ENCODE measurements at places on chromosomes 3 and 15. TPM values are rescaled to one million over a fixed set of nuclear protein-coding genes. Genes with fewer than 3 reads are reported as not detected.

- DNase-seq = no peak
Measured at GRCh38 chr3:188446014-188446413, 292.1 kb downstream of the LPP start.

- DNase-seq = no peak
Measured at GRCh38 chr15:29100486-29101000, 169.1 kb downstream of the NSMCE3 start.

DNA sequence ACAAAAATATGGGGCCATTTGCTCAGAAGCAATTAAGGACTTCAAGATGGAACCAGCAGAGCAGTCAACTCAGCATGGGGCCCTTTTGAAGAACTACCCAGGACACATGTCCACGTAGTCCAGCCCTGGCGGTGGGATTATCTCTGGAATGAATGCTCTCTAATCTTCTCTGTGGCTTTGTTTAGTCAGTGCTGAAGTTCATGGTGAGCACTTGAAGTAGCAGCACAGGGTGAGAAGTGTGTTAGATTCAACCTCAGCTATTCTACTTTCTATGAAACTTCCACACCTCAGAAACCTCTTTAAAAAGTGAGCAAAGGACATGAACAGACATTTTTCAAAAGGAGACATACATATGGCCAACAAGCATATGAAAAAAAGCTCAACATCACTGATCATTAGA lies 74.4 kb downstream of the THRB start:
- DNase-seq = no peak

DNA sequence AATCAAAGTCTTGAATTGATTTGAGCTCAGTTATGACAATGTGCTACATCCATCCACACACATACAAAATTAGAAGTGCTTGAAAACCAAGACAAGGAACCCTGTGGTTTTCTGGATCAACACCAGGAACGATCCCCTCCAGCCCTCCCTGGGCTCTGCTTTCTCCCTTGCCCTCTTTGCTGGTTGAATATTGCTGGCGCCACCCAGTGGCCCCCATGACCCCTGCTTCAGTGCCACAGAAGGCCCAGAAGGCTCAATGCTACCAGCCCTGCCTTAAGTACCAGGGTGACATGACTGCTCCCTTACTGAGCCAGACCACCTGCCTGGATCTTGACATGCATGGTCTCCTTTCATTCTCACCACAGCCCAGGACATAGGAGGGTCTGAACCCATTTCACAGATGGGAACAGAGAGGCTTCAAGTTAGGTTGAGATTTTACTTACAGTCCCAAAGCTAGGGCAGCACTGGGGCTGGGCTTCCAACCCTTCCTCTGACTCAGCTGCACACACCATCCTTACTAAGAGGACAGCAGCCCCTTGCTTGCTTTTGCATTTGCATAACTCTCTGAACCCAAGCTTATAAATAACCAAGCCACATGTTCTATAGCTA lies 15.0 kb downstream of the IL12A start:
- no peak for DNase-seq

GRCh38 chr3:65854606-65855304 lies 184.0 kb downstream of the MAGI1 start:
- DNase-seq = no peak

DNA sequence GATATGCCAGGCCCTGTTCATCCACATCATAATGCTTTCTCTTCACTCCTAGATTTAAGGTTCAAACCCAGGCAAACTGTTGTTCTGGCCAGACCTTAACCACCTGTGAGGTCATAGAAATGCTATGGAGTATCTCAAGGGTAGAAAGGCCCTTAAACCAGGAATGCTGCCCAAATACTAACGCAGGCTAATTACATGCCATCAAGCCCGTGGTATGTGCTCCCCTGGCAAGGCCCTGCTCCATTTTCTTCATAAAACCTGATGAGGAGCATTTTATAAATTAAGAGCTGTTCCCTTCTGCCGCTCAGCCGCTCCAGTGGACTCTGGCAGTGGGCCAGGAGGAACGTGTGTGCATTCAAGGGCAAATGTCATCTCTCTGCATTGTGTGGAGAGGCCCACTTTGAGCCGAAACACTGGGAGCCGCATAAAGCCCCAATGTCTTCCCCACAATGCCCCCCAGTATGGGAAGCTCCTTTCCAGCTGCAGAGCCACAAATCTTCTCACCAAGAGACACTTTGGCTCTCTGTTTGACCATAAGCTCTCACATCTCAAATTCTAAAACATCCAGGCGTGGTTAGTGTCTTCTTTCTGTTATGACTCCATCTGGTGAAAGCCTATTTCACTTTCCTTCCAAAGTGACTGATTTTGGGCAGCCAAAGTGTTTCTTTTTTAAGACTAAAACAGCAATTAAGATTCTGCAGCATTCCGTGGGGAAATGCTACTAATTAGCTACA lies 210.8 kb upstream of the NR2E3 start:
- DNase-seq = peak; percentile 77

DNA sequence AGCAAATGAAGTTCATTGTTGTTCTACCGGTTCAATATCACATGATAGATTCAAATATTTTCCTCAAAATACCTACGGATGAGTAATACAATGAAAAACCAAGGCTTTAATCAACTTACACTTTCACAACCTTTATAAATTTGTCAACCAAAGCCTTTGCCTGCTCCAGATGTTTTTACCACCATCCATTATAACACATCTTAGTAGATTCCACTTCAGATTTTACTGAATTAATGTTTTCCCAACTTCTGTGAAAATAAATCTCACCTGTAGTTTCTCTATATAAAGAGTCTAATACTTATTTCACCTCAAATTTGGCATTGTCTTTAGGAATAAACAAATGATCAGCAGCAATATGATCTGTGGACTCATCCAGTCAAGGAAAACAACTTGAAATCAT lies 131.1 kb downstream of the ZNF280D start:
- no peak for DNase-seq

GRCh38 chr15:82556315-82557035 lies 16.2 kb upstream of the RPS17 start:
- no peak for DNase-seq

DNA sequence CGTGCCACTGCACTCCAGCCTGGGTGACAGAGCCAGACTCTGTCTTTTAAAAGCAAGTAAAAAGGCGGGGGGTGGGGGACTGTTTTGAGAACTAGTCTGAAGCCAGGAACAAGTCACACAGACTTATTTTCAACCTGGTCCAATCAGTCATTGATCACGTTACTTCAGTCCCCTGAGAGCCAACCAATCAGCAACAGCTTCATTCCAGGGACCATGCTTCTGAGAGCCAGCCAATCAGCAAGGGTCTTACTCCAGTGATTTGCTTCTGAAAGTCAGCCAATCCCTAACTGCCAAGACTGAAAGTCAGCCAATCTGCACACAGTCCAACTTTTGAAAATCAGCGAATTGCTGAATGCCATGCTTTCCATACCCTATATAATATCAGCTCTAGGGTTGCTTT lies 48.6 kb upstream of the C15orf39 start:
- peak; percentile 19 for DNase-seq

- DNase-seq = no peak
Measured at GRCh38 chr3:187850258-187850921, 105.1 kb upstream of the BCL6 start.

GRCh38 chr3:127250032-127250431 lies 37.8 kb downstream of the PRR20G start:
- DNase-seq = no peak

GRCh38 chr15:82916161-82916952 lies 36.2 kb downstream of the HOMER2 start:
- no peak for DNase-seq

GRCh38 chr3:170081079-170081741 lies 43.4 kb downstream of the GPR160 start:
- DNase-seq = no peak

GRCh38 chr3:177197727-177198460 lies 612 bp upstream of the TBL1XR1 start:
- DNase-seq = no peak

- no peak for DNase-seq
Measured at GRCh38 chr3:5057272-5057671, 64.8 kb upstream of the ARL8B start.

DNA sequence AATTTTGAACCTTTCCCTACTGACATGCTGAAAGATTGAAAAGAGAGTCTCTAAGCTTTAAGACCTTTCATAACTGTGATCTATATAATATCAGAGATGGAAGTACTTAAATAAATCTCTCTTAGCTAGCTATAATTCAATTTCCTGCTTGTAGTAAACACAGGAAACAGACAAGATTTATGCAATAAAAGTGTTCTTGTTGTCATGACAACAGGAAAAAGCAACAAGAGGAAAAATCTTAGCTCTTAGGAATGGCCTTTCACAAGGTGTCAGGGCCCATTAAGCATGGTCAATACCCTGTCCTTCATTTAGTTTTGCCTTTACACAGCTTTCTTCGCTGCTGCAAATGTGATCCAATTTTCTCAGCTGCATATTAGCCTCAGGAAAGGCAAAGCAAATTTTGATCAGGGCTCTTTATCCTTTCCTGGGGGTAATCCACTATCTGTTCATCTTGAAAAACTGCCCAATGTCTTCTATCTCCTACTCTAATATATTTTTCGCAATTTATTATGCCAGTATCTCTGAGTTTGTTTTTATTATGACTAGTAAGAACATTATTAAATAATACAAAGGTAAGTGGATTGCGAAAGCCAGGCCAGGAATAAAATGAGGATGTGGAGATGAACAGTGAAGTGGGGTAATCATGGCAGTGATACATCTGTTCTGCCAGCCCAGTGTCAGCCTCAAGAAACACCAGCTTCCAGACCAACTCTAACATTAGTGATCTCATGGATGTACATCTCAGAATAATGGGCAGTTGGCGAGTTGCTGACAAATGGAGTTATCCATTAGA lies 28.7 kb downstream of the SIDT1 start:
- peak; percentile 26 for DNase-seq

DNA sequence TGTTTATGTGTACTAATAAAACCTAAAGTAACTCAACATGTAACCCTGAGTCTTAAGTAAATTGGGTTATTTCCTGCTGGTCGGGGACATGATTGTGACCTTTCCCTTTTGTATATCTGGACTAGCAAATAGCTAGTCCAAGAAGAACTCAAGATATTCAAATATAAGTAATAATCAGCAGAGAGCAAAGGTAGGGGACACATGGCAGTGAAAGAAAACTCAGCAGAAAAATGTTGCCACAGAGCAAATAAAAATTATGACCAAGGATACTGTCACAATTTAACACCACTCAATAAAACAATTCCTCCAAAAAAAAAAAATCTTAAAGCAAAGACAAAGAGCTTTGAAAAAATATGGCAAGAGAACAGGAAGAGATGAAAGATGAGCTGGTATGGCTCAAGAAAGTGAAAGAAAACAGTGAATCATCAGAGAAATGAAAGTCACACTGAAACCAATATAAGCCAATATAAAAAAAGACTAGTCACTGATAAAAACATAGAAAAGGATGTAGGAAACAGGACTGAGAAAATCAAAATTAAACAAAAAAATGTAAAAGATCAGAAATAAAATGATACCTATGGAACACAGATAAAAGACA lies 43.4 kb downstream of the HLTF start:
- no peak for DNase-seq

DNA sequence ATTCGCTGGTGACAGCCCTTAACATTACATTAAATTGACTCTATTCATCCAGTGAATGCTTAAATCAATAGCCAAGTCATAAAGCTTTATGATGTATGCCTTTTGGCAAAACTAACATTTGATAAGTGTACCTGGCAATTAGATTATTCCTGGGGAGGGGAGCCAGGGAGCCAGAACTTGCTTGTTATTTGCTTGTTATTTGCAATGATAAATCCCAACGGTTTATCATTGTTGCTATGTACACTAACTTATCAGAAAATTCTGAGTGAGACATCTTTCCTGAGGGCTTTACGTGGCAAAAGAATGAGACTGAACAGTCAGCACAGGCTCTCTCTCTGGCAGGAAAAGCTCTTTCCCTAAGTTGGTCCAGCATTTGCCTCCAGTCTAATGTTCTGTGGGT lies 35.8 kb upstream of the FBN1 start:
- DNase-seq = peak; percentile 49

DNA sequence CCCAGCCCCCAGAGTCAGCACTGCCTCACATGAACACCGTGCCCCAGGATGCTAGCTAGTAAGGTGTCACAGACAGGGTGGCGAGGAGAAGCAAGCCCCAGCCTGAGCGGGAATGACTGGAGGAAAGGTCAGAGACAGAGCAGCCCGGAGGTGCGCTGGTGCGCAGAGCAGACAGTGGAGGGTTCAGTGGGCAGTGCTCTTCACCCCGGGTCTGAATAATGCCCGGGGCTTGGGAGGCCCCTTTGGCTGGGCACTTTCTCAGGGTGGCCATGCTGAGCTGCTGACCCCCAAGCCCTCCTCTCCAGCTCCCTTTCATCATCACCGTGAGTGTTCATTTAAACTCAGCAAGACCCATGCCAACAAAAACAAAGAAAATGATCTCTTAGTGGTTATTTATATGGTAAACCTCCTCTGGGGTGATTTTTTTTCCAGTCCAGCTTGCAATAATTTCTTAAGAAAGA lies 110.8 kb downstream of the VGLL4 start:
- no peak for DNase-seq

- no peak for DNase-seq
Measured at GRCh38 chr3:113186566-113186965, 24.8 kb upstream of the BOC start.

DNA sequence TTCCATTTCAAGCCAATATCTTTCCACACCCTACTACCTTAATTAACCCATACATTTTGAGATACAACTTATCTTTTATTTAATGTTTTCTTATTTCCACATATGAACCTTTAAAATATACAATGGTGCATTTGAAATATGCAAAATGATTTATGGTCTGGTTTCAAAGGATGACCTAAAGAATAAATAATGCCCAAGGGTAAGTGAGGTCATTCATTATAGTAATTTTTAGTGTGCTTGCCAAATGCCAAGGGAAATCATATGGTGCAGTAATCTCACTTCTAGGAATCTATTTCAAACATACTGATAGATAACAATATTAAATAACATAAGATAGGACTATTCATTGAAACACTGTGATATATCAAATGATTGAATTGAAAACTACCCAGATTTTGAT lies 1055.4 kb downstream of the AGBL1 start:
- DNase-seq = no peak

GRCh38 chr3:182737825-182738224 lies 55.5 kb upstream of the ATP11B start:
- no peak for DNase-seq

Gene NR1I2
- 0.10 TPM for total RNA-seq

Gene DHFR2
- 5.3 TPM for total RNA-seq

Gene ANKDD1A
- total RNA-seq = 3.6 TPM

Gene MBNL1
- 142 TPM for total RNA-seq

Gene MORF4L1
- total RNA-seq = 440 TPM

Gene MEIS2
- 25.5 TPM for total RNA-seq

Gene CDCP1
- 8.5 TPM for total RNA-seq

Gene ANKUB1
- total RNA-seq = not detected

Gene SRGAP3
- 21.4 TPM for total RNA-seq

Gene TMEM43
- 71.4 TPM for total RNA-seq

Gene EIF2A
- 149 TPM for total RNA-seq

Gene TTLL13
- total RNA-seq = not detected
